ENCODE measurements at places on chromosomes 12 and 14. TPM values are rescaled to one million over a fixed set of nuclear protein-coding genes. Genes with fewer than 3 reads are reported as not detected.
A peak's percentile ranks its signal among the peaks of the same experiment; 100 is the strongest.

SRRM4 gene
- not detected for total RNA-seq

- no peak for DNase-seq
Observed at GRCh38 chr12:28092396-28092795, 97.9 kb upstream of the CCDC91 start.

- DNase-seq = no peak
Observed at GRCh38 chr14:54671537-54671936, 104.6 kb downstream of the SAMD4A start.

DNA sequence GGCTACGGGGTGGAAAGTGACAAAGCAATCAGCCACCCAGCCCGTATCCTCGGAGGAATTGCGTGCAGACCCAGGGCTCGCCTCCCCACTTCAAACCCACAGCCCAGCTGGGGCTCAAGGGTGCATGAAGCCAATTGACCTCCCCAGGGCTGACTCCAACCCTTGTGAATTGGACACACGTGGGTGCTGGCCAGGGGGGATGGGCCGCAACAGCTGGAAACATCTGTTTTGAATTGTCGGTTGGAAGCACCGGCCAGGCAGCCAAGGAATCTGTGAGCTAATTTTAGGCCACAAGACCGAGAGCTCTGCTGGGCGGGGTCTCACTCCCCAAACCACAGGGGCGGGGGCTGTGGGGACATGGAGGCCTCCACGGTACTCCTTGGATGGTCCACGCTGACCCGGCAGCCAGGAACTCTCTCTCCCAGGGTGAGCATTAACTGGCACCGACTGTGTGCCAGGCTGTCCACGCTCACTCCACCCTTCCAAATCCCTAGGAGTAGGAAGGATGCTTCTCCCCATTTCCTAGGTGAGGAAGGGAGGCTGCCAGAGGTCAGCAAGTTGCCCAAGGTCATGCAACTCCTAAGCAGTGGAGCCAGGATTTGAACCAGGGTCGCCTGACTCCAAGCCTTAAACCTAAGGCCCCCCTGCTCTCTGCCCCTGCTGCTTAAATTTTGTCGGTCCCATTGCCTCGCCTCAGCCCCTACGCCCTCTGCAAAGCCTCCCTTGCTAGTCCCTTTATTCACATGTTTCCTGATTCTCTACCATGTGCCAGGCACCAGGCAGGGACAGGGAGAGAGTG, 11.9 kb upstream of the TMEM119 start:
- peak; percentile 94 for DNase-seq
